ENCODE measurements at places on chromosomes 5 and 9.

DNA sequence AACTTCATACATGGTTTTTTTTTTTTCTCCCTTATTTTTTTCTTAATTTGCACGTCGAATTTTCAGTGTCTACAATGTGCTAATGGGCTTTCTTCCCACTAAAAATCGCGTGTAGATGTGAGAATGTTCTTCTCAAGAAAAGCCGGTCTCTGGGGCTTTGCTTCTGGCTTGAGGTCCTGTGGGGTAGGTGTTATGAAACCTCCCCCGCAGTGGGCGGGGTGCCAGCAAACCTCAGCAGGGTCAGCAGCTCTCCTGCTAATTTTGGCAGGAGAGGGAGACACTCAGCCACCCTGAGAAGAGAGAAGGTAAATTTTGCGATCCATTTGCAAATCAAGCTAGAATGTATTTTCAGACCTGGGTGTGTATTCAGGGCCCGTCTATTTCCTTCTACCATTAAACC, 59.9 kb downstream of the NPR3 start:
- no peak for DNase-seq

GRCh38 chr5:90581956-90582355, 23.4 kb downstream of the ADGRV1 start:
- no peak for DNase-seq

DNA sequence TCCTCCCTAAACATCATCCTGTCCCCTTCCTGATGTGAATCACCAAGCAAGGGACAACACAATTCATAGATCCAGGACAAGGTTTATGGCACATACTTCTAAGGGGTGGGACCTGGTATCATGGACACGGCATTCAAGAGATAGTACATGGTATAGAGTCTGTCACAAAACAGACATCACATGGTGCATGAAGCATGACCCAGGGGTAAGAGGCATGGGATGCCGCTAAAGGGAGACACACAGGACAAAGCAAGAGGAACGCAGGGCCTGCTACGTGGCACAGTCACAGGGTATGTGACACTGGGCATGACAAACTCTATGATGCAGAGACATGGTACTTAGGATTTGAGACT, 20.7 kb downstream of the GSN start:
- DNase-seq = no peak

GRCh38 chr9:114115654-114116125, 16.6 kb upstream of the KIF12 start:
- no peak for DNase-seq

- no peak for DNase-seq
Measured at GRCh38 chr9:128344931-128345605, 4.7 kb downstream of the SLC27A4 start.

GRCh38 chr9:91241909-91242308, 119.8 kb downstream of the AUH start:
- DNase-seq = no peak

DNA sequence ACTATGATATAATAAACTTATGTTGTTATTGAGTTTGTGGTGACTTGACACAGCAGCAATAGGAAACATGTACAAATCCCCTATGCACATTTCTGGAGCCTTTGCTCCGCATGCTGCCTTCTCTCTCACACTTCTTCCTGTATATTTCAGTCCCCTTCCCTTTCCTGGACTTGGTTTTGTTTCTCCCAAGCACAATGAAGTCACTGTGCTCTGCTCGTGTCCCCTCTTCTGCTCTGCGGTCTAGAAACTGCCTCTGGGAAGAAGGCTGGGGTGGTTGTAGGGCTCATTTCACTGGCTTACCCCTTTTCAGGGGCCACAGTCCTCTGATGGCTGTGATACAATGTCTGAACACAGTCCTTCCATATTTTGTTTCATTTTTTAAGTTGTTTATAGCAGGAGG, 15.7 kb upstream of the FGD3 start:
- DNase-seq = no peak

Measured in NCI-H1417 treated with DMSO at 0.1 percent for 48 hours (cell line).